ENCODE measurements at places on chromosomes 3 and 15.

GRCh38 chr3:186929186-186929585 is 1.1 kb upstream of the ST6GAL1 start:
- H3K4me1 ChIP-seq = peaks cover 31% of the 10 kb centered on the region
- DNase-seq = no peak
- H3K36me3 ChIP-seq = peaks cover 14% of the 10 kb centered on the region
- no peaks in the 10 kb centered on the region for H3K27me3 ChIP-seq
- no peak overlapping the region for H3K4me3 ChIP-seq

- H3K27me3 ChIP-seq = no peaks in the 10 kb centered on the region
- no peak for DNase-seq
- no peaks in the 10 kb centered on the region for H3K36me3 ChIP-seq
- H3K4me1 ChIP-seq = no peaks in the 10 kb centered on the region
These were observed 259.5 kb upstream of the LYSMD4 start for GRCh38 chr15:99992611-99993231.

DNA sequence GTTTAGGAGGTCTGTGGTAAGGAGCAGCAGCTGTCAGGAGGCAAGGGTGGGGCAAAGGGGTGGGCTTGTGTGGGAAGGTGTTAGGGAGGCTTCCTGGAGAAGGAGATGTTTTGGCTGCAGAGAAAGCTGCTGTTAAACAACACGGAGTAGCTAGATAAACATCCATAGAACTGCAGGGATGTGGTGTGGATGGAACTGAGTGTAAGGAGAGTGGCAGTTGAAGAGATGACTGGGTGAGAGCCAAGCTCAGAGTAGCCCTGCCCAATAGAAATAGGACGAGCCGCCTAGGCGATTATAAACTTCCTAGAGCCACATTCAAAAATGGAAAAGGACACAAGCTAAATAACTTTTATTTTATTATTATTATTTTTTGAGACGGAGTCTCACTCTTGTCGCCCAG is 19.9 kb downstream of the RPLP1 start:
- H3K27ac ChIP-seq = no peak overlapping the region
- no peak for DNase-seq
- H3K27me3 ChIP-seq = peaks cover 21% of the 10 kb centered on the region
- no peak overlapping the region for H3K4me3 ChIP-seq
- H3K4me1 ChIP-seq = peaks cover 29% of the 10 kb centered on the region

DNA sequence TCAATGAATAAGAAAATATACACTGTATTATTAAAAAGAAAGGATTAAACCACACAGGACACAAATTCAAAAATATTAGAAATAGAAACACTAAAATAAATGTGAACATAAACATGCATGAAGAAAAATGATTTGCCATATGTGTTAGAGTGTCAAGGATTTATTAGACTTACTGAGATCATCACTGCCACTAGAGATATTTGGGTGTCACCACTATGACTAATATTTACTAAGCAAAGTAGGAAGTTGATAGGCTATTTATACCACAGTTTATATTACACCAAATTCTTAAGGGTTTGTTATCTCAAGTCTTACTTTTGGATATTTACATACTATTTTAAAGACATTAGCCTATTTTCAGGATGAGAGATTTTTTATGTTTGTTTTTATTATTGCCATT is 575.0 kb upstream of the SGO1 start:
- no peak overlapping the region for H3K4me3 ChIP-seq
- H3K27ac ChIP-seq = no peak overlapping the region
- no peaks in the 10 kb centered on the region for H3K36me3 ChIP-seq
- H3K4me1 ChIP-seq = no peaks in the 10 kb centered on the region

- no peak for DNase-seq
- no peak overlapping the region for H3K27ac ChIP-seq
- no peaks in the 10 kb centered on the region for H3K4me1 ChIP-seq
- no peaks in the 10 kb centered on the region for H3K36me3 ChIP-seq
- H3K4me3 ChIP-seq = no peak overlapping the region
These were observed 145.7 kb downstream of the EPHA6 start for GRCh38 chr3:96959901-96960641.

GRCh38 chr3:2921903-2922302 is 188.3 kb downstream of the IL5RA start:
- H3K27me3 ChIP-seq = no peaks in the 10 kb centered on the region
- no peak overlapping the region for H3K27ac ChIP-seq
- H3K4me3 ChIP-seq = no peak overlapping the region
- no peaks in the 10 kb centered on the region for H3K4me1 ChIP-seq

- H3K4me3 ChIP-seq = no peak overlapping the region
- H3K27ac ChIP-seq = no peak overlapping the region
- no peaks in the 10 kb centered on the region for H3K36me3 ChIP-seq
- H3K4me1 ChIP-seq = no peaks in the 10 kb centered on the region
- H3K27me3 ChIP-seq = no peaks in the 10 kb centered on the region
These were observed 394.1 kb downstream of the ZBBX start for GRCh38 chr3:166986000-166986399.

- no peak overlapping the region for H3K4me3 ChIP-seq
- H3K36me3 ChIP-seq = peaks cover 27% of the 10 kb centered on the region
- no peaks in the 10 kb centered on the region for H3K27me3 ChIP-seq
- H3K4me1 ChIP-seq = peaks cover 35% of the 10 kb centered on the region
- DNase-seq = no peak
These were observed 1.9 kb upstream of the CHST14 start for GRCh38 chr15:40468898-40469331.

GRCh38 chr3:128315313-128315712 is 151.4 kb downstream of the DNAJB8 start:
- H3K27me3 ChIP-seq = no peaks in the 10 kb centered on the region
- peaks cover 67% of the 10 kb centered on the region for H3K4me1 ChIP-seq
- H3K36me3 ChIP-seq = no peaks in the 10 kb centered on the region

DNA sequence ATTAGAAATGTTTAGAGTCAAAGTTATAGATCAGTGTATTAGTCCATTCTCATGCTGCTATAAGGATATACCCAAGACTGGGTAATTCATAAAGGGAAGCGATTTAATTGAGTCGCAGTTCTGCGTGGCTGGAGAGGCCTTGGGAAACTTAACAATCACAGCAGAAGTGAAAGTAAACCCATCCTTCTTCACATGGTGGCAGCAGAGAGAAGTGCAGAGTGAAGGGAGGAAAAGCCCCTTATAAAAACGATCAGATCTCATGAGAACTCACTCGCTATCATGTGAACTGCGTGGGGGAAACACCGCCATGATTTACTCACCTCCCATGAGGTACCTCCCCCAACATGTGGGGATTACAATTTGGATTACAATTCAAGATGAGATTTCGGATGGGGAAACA is 871.5 kb downstream of the DIPK2A start:
- H3K27ac ChIP-seq = no peak overlapping the region
- DNase-seq = no peak
- H3K4me3 ChIP-seq = no peak overlapping the region
- H3K27me3 ChIP-seq = no peaks in the 10 kb centered on the region
- H3K36me3 ChIP-seq = no peaks in the 10 kb centered on the region

Measured in T-cell (primary cell).